ENCODE measurements at places on chromosomes 7 and 10. TPM values are rescaled to one million over a fixed set of nuclear protein-coding genes. Genes with fewer than 3 reads are reported as not detected.

- DNase-seq = no peak
Measured at GRCh38 chr7:35854311-35854710, 53.5 kb downstream of the SEPTIN7 start.

GRCh38 chr10:24485304-24485703 is 238.4 kb downstream of the ARHGAP21 start:
- no peak for DNase-seq

- no peak for DNase-seq
Measured at GRCh38 chr10:95353123-95353522, 62.3 kb upstream of the PDLIM1 start.

- DNase-seq = no peak
Measured at GRCh38 chr7:128726059-128726736, 13.0 kb upstream of the CALU start.

DNA sequence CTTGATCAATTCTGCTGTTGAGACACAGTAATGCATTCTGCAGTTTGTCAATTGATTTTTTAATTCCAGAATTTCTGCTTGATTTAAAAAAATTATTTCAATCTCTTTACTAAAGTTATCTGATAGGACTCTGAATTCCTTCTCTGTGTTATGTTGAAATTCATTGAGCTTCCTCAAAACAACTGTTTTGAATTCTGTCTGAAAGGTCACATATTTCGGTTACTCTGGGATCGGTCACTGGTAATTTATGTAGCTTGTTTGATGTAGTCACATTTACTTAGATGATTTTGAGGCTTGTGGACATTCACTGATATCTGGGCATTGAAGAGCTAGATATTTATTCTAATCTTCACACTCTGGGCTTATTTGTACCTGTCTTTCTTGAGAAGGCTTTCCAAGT is 67.2 kb upstream of the NME8 start:
- no peak for DNase-seq

DNA sequence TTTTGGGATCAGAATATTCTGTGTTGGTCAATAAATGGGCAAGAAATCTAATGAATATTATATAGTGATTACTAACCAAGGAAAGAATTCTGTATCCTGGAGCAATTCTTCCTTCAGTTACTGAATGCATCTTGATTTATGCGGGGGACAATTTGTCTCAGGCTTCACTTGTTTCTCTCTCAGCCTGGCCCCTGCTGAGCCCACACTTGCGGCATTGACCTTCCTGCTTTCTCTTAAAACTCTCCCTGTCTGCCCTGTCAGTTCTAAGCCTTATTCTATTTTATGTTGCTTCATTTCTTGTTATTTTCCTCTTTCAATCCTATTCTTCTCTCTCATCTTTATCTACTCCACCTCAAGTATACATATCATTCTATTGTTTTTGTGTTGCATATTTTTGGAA is 122.1 kb upstream of the TPK1 start:
- DNase-seq = no peak

DNA sequence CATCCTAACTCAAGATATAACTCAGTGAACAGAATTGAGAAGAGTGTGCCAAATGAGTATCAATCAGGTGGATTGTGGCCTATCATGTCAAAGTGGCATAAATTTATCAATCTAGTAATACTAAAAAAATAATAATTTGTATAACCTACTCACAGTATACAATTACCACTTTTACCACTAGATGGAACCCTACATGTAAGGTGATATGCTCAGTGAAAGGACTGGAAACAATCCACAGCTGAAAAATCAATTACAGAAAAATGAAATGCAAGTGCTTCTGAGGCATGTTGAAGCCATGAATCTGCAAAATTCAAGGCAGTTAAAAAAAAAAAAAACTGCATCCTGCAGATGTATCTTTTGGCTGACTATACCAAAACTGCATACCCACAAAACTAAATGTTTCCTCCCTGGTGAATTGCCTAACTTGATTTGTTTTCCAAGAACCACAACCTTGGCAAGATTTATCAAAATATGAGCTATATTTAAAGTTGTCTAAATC is 13.9 kb downstream of the ARHGAP19 start:
- DNase-seq = no peak

DNA sequence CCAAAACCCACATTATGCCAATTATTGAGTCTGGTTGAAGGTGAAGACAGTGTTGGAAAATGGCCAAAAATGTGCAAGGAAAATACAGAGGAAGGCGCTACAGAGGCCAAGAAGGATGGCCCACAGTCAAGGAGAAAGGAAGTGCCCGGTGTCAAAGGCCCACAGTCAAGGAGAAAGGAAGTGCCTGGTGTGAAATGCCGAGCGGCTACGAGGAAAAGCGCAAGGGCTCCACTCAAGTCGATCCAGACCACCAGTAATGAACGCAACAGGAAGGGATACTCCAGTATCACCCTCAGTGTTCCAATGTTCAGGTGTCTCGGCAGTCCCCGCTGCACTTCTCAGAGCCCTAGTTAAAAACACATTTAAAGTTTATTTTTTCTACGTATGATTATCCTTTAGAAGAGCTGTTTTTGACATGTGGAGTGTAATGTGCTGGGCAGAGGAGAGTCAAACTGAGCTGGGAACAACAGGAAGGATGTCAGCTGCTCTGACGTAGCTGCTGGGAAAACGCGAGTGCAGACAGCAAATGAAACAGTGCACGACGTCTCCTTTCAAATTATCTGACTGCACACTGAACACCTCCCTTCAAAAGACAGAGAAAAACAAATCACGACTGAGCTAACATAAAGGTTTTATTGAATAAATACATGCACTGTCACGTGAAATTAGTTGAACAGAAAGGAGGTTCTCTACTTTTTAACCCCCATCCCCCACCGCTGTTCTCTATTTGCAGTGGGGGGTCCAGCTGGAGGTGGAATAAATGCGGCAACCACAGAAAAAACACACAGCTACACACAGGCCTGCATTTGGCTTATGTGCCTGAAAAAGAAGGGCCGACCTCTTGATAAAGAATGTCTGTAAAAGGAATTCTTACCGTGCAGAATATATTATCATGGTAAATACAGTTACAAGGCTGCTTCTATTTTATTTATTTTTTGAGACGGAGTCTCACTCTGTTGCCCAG is 26.1 kb upstream of the NCAPG2 start:
- DNase-seq = no peak

The TSC22D4 gene
- total RNA-seq = 21.3 TPM

The DDX50 gene
- 39.0 TPM for total RNA-seq

Measured in omental fat pad (tissue), 4 donors.